Activated T-cell treated with anti-CD3 and anti-CD28 coated beads for 24 hours (primary cell): ENCODE measurements at places on chromosomes 1 and 21.
A peak's percentile ranks its signal among the peaks of the same experiment; 100 is the strongest.

DNA sequence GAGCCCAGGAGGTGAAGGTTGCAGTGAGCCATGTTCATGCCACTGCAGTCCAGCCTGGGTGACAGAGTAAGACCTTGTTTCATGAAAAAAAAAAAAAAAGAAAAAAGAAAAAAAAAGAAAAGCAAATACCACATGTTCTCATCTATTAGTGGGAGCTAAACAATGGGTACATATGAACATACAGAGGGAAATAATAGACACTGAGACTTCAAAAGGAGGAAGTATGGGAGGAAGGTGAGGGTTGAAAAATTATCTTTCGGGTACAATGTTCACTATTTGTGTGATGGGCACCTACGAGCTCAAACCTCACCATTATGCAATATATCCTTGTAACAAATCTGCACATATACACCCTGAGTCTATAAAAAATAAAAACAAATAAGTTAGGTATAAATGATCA is 6.4 kb downstream of the ITGB3BP start:
- no peak for DNase-seq

GRCh38 chr1:101207891-101208290 is 28.9 kb upstream of the S1PR1 start:
- no peak for DNase-seq

- DNase-seq, result peak; percentile 1
Measured at GRCh38 chr1:3316340-3316943, 138.0 kb upstream of the ARHGEF16 start.

DNA sequence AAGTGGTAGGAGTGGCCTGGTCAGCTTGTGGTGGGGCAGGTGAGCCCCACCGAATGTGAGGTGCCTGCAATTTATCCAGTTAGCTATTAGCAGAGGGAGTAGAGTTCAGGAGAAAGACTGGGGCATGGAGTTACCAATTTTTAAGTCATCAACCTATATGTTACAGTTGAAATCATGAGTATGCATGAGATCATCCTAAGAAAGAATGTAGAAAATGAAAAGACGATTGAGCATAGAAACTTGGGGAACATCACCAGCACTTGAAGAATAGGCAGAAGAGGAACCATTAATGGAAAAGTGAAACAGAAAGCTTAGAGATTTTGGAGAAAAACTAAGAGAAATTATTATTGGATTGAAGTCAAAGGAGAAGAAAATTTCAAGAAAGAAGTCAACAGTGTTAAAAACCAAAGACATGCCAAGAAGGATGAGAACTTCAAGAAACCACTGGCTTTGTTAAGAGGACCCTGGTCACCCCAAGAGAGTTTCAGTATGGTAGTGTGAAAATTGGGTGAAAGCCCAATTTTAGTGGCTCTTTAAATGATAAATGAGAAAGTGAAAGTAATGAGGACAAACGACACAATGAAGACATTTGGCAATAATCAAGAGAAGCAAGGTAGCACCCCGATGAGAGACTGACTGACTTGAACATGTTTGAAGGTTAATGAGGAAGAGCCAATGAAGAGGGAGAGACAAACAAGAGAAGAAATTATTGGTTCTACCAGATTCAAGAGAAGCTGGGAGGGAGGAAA is 36.7 kb downstream of the DNASE2B start:
- no peak for DNase-seq
